ENCODE measurements at places on chromosomes 7 and 10.

- DNase-seq, result no peak
Observed at GRCh38 chr10:103044942-103045489, 126.9 kb downstream of the CNNM2 start.

DNA sequence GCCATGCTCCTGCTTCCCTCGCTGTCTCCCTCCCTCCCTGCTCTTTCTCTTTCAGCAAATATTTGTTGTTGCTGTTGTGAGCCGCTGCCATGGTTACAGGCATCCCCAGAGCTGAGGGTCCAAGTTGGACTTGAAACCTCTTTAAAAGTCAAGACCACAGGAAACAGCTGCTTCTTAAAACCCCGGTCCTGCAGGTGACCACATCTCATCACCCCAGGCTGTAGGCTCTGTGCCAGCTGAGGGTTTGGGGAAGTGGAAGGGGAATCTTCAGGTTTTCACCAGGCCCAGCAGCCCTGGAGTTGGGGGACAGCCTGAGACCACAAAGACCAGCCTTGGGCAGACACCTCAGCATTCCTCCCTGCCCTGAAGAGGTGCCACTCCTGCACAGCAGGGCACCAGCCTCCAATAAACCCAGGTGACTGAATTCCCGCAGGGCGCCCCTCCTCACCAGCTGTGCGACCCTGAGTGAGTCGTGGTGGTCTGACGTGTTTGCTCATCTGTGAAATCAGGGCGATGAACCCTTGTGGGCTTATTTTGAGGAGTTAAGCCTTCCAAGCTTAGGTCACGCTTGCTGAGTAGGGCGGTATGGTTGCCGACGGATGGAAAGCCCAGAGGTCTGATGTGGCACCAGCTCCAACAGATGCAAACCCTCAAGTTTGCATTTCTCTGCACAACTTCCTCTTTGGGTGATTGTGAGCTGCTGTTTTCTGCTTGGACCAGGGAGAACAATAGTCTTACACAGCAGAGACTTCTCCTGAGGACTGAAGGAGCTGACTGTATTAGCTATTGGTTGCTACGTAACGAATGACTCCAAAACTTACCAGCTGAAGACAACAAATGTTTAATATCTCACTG, 24.8 kb downstream of the NPTX2 start:
- DNase-seq, result no peak

GRCh38 chr10:1404323-1405260, 332.7 kb downstream of the ADARB2 start:
- DNase-seq, result no peak

DNA sequence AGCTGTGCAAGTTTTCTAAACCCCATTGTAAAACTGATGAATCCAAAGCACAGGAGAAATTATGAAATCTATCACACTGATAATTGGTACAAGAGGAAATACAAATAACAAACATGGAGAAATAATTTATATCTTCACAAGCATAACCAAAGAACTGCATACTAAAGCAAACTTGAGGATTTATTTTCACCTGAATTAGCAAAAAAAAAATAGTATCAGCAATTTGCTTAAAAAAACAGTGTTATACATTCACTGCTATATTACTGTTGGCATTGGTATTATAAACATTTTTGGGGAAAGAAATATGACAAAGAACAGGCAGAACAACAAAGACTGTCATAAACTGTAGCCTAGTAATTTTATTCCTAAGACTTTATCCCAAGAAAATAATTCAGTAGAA, 230.8 kb upstream of the NRP1 start:
- DNase-seq, result no peak

DNA sequence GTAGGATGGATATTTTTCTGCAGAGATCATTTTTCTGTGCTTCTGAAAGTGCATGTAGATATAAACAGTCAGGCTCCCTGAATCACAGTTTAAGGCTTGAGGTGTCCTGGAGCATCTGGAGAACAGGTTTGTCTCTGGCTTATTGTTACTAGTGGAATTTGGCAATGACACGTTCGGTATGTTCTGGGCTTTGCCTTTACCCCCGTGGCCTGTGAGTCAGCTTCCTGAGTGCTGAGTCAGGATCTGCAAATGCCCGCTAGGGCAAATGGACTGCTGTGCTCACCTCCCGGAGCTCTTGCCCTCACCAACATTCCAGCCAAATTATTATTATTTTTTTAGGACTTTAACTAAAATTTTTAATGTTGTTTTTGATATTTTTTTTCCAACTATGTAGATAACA, 192.5 kb upstream of the PRSS1 start:
- no peak for DNase-seq

- no peak for DNase-seq
Observed at GRCh38 chr7:25148772-25149575, 23.9 kb upstream of the CYCS start.

GRCh38 chr7:148286150-148286549, 304.4 kb upstream of the C7orf33 start:
- no peak for DNase-seq

DNA sequence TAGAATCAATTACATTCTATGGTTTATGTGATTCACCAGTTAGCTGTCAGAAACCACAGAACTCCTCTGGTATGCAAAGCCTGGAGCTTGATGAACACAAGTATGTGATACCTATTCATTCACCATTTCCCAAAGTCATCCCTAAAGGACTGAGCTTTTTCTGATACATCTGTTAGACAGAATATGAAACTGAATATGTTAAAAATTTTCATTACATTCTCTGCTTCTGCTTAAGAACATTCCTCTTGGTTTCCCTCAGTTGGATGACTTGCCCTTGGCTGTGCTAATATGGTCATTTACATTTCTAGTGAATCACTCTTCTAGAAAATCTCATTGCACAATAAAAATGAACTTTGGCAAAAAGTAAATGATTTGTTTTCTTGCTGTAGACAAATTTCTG, 10.8 kb upstream of the PON1 start:
- DNase-seq, result no peak

GRCh38 chr10:5832946-5833345, 19.7 kb upstream of the GDI2 start:
- no peak for DNase-seq

DNA sequence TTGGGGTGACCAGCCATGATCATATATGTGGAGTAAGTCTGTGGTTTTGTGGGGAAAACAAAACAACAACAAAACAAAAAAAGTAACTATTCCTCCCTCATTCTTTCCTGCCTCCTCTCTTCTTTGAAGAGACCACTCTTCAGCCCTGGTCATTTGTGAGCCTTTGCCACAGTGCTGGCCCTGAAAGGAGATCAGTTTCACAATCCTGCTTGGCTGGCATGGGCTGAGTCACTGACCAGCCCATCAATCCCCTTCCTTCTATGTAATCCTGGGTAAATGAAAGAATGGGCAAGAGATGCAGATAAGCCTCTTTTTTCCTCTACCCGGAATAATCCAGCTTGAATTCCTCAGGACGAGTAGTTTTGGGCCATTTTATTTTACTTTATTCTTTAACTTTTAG, 13.6 kb downstream of the CSTF2T start:
- DNase-seq, result no peak

- DNase-seq, result no peak
Observed at GRCh38 chr7:38535073-38535472, 96.1 kb downstream of the AMPH start.

- DNase-seq, result no peak
Observed at GRCh38 chr7:142539901-142540300, 209.4 kb upstream of the PRSS1 start.

DNA sequence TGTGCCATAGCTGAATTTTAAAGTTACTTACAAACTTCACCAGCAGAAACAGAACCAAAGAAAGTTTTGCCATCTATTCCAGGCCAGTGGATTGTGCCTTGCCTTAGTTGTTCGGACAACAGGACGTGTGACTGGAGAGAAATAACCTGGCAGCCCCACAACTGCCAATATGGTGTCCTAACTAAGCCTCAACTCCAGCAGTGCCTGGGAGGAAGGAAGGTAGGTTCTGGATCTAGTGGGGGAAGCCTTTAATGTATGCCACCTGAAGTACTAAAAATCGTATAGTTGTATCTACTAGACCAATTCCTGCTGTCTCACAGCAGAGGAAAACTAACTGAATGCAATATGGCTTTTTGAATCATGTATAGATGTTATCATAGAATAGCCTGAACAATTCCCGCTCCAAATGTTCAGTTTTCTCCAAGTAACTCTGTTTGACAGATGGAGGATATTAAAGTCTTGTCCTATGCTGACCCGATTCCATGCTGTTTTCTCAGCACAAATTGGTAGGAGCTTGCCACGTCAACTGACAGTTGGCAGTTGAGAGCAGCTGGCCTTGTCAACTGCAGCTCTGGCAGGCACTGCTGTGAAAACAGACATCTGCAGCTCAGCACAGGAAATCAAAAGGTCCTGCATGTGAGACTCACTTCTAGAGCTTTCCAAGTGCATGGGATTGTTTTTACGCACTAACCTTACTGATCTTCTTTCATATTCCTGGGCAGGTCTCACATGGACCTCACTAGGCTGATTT, 84.5 kb upstream of the WNT16 start:
- DNase-seq, result no peak

DNA sequence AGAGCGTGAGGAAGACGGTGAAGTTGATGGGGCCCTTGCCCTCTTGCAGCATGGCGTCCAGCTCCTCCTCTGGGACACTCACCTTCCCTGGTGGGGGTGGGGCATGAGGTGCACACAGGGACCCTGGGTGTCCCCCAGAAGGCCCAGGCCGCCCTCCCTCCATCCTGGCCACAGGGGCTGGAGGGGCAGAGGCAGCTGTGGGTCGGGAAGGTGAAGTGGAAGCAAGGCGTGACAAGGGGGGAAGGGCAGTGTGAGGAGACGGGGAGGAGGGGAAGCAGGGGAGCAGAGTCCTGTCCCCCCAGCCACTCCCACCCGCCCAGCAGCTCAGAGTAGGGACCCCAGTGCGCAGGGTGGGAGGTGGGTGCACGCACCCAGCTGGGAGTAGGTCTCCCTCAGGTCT, 791 bp downstream of the MYL7 start:
- no peak for DNase-seq

- DNase-seq, result no peak
Observed at GRCh38 chr10:109173937-109174336, 749.4 kb downstream of the XPNPEP1 start.

DNA sequence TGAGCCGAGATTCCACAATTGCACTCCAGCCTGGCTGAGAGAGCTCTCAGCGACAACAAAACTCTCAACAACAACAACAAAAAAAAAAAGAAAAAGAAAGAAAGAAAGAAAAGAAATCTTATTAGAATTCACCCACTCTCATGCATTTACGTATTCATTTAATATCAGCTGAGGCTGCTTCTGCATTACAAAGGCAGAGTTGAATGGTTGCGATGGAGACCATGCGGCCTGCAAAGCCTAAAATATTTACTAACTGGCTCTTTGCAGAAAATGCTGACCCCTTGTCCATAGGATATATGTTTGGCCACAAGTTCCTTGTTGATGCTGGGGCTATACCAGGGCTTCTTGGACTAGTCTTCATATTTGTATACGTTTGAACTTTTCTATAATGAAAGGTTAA, 109.4 kb downstream of the SPDYE5 start:
- DNase-seq, result no peak

- no peak for DNase-seq
Observed at GRCh38 chr10:78568620-78569019, 500.1 kb upstream of the ZMIZ1 start.

DNA sequence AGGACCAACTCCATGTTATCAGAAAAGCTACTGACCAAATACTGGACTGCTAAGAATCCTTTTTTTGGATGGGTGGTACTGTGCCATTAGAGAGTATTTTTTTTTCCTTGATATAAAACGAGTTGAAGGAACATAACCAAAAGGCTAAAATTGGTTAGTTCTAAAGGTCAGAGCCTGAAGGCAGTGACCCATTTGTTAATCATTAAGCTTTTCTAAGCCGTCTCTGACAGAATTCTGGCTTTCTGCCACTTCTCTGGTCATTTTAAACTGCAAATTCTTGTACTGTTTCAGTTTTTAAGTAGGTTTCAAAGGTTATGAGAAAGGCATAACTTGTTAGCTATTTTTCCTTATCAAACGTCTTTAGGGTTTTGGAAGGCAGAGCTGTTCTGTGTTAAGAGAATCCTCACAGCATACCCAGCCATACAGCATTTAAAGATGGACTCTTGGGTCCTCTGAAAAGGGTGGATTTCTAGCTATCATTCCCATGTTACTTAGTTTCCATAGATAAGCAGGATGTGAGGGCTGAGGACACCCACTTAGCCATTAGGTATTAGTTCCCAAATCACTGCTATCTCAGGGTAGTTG, 196.8 kb downstream of the RNLS start:
- DNase-seq, result no peak

DNA sequence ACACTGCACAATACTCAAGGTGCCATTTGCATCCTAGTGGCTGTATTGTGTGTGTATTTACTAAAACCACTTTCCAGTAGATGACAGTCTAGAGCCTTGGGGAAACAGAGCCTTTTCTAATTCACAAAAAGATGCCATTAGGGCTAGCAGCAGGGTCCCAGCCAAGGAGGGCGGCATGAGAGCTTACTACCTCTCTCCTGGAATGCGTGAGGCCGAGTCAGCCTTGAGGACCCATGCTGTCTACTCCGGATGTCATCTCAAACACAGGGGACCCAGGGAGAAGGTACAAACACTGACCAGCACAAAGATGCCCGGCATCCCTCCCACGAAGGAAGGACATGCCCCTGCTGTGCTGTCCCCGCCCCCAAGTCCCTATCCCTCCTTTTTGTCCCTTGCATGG, 65.5 kb downstream of the CYCS start:
- DNase-seq, result no peak

- no peak for DNase-seq
Observed at GRCh38 chr7:116753130-116753529, 81.1 kb downstream of the MET start.

DNA sequence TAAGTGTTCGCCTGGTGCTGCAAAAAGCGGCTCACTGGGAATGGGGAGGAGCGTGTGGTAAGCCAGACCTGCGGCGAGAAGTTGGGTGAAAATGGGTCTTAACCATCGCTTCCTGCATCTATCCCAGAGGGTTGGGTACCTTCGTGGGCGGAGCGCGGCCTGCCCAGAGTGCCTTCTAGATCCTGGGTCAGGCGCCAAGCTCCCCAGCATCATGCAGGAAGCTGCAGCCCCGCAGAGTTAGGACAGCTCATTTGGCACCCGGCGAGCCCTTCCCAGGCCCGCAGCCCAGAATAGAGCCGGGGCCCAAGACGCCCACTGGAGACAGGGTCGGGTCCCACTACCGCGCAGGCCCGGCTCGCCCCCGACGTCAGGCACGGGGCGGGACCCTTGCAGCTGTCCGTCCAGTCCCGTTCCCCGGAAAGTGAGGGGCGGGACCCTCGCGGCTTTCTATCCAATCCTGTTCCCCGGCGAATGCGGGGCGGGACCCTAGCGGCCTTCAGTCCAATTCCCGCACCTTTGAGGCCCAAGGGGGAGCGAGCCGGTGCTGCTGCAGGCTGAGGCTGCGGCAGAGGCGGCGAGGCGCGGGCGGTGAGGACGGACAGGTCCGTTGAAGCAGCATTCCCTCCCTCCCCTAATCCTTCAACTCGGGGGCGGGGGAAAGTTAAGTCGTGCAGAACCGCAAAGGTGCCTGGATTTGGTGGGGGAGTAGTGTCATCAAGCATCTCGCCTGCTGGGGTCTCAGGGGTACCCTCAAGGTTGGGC, at the start of gene CROT:
CROT (plus strand) TSS at position 499 of the 762 bp plus-strand sequence. CDS start 3,405 bp downstream, outside the sequence.
- DNase-seq, result peak; percentile 76

- no peak for DNase-seq
Observed at GRCh38 chr7:105677817-105678573, 96.7 kb upstream of the EFCAB10 start.

All from stimulated activated CD4-positive, alpha-beta T cell treated with anti-CD3 and anti-CD28 coated beads, Interleukin-1b, Interleukin-23, amount 100 ng/mL, for 1 hour (primary cell).